ENCODE measurements at places on chromosomes 2 and 18.
A peak's percentile ranks its signal among the peaks of the same experiment; 100 is the strongest.

GRCh38 chr2:180559038-180559437, 421.4 kb upstream of the UBE2E3 start:
- DNase-seq, result no peak

- DNase-seq, result no peak
Measured at GRCh38 chr2:40721595-40721994, 269.7 kb upstream of the SLC8A1 start.

DNA sequence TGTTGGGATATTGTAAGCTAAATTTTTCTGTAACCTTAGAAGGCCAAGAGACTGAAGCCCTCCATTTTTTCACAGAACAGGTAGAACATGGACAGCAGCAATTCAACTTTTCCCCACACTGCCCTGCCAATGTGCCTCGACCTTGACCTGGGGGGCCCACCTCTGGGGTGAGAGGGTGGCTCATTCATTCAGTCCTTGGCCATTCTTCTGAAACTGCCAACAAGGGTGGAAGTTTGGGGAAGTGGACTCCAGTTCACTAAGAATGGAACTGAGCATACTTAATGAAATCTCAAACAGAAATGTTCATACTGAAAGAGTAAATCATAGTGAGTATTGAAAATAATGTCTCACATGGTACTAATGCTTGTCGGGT, 1.1 kb downstream of the EEF1B2 start:
- DNase-seq, result no peak

- no peak for DNase-seq
Measured at GRCh38 chr2:57965219-57965618, 81.4 kb upstream of the VRK2 start.

DNA sequence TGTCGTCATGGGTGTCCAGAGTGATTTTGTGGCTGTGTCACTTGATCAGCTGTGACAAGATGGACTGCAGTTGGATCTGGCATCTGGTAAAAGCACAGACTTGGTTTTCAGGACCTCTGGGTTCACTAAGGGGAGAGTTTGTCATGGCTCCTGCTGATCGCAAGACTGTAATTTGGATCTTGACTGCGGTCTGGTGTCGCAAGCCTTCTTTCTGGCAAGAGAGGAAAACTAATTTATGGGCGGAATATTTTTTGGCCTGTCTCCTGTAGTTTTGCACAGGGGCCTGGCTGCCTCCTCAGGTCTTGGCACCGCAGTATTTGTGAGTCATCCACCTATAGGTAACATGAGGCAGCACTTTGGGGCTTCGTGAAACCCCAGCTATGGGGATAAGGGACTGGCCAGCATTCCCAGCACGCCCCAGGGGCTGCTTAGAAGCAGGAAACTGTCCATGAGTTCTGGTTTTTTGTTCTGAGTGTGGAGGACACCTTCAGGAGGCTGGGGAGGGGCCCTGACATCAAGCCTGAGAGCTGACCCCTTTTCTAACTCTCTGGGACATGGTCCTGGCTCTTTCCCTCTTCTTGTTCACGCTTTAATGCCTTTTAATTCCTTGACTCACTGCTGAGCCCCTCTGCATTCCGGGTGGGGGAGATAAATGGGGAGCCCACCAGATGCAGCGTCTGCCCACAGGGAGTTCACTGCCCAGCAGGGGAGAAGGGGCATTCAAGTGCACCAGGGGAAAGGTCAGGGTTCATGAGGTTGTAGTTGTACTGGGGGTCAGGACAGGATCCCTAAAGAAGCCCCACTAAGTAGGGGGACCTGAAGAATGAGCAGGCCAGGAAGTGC, 12.2 kb downstream of the SH3BP4 start:
- DNase-seq, result peak; percentile 73

GRCh38 chr2:98748292-98749065, 17.5 kb upstream of the MGAT4A start:
- no peak for DNase-seq

- DNase-seq, result peak; percentile 41
Measured at GRCh38 chr2:195343942-195344530, 313.0 kb upstream of the SLC39A10 start.

DNA sequence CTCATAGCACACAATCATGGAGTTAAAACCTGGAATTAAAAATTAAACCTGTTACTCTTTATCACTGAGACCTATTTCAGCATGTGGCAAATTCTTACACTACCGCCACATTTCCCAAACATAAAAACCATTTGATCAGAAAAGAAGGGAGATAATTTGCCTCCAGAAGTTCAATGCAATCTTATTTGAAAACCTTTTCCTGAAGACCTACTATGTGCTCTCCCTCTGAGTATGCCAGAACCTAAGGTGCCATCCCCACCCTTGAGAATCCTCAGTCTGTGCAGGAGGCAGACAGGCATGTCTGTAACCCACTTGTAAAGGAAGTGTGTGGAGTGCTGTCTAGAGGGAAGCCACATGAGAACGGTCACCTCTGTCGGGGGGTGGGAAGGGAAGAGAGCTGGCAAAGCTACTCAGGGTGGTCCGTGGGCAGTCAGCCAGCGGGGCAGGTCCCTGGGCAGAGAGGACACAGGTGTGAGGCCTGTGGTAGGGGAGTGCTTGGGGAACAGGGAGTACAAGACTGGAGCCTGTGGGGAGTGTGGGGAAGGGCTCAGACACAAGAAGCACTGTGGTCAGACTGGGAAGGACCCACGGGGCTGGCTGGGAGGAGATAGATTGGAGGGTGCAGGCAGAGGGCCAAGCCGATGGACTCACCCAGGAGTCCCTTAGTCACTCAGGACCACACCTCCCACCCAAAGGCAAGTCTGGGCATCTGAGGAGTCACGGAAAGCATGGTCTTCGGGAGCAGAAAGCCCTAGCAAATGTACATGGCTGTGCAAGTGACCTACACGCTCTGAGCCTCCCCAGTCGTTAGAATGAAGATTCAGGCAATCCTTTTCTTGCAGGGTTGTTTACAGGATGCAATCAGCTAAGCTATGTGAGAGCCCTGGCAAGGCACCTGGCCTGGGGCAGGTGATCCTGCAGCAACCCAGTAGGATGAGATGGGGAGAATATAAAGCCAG, 22.8 kb downstream of the CRACDL start:
- no peak for DNase-seq

DNA sequence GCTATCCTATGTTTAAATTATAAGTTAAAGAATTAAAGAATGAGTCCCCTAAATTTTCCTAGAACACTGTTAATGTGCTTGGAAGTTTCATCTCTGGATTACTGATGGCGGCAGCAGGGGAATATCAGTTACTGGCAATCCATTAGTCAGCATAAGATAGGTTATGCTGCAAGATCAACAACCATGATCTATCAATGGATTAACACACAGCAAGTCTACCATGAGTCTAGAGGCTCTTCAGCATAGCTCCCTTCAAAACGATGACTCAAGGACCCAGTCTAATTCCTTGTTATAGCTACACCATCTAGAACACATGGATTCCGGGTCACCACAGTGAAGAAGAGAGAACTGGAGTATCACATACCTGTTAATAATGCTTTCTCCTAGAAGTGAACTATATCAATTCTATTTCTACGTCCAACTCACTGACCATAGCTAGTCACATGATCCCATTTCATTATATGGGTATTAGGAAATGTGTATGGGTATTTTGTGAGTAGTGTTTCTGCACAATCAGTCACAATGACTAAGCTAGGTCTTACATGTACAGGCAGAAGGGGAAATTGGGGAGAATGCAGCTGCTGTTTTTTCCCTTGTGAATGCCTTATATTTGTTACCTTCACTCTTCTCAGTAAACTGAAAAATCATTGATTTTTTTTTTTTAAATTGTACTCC, 108.3 kb upstream of the MAPRE2 start:
- DNase-seq, result no peak

DNA sequence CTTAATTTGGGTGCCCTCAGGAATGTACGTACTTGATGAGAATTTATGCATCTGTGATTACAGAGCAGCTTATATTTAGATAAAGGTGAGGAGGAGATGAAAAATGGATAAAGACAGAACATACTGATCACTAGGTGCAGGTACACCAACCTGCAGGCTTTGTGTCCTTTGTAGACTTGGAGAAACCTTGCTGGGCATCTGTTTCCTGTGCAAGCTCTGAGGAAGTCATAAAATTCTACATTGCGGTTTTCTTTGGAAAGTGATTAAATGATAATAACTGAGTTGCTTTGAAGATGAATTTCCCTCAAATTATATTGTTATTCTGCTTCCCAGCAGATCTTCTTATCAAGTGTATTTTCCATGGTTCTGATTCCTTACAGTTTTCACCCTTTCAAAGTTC, 7.7 kb downstream of the RAB27B start:
- DNase-seq, result no peak

GRCh38 chr2:99708231-99708630, 218.4 kb upstream of the REV1 start:
- DNase-seq, result no peak

DNA sequence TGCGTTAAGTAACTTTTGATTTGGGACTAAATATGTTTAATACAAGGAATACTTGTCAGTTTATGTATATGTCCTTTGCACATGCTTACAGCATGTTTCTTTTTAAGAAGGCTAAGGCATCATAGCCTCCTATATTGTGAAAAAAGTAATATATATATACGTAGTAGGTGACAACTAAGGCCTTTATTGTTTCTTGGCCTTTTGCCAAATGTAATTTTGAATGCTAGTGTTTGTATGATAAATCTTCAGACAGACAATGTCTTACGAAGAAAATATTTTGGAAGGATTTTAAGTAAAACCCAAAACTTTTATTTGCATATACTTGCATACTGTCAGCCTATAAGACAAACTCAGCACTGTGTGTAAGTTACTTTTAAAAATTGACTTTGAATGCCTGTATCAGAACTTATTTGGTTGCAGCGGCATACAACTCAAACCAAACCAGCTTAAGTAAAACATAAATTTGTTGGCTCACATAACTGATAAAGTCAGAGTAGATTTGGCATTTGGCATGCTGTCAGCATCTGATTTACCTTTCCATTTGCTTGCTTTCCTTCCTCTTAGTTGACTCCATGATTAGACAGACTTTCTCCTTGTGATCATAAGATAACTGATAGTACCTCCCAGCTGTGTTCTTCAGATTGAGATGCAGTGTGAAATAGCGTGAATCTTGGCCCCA, 24.4 kb downstream of the UBE2E3 start:
- no peak for DNase-seq

- DNase-seq, result no peak
Measured at GRCh38 chr2:136178941-136179601, 61.1 kb upstream of the CXCR4 start.

GRCh38 chr18:25454270-25454659, 102.3 kb upstream of the ZNF521 start:
- no peak for DNase-seq

DNA sequence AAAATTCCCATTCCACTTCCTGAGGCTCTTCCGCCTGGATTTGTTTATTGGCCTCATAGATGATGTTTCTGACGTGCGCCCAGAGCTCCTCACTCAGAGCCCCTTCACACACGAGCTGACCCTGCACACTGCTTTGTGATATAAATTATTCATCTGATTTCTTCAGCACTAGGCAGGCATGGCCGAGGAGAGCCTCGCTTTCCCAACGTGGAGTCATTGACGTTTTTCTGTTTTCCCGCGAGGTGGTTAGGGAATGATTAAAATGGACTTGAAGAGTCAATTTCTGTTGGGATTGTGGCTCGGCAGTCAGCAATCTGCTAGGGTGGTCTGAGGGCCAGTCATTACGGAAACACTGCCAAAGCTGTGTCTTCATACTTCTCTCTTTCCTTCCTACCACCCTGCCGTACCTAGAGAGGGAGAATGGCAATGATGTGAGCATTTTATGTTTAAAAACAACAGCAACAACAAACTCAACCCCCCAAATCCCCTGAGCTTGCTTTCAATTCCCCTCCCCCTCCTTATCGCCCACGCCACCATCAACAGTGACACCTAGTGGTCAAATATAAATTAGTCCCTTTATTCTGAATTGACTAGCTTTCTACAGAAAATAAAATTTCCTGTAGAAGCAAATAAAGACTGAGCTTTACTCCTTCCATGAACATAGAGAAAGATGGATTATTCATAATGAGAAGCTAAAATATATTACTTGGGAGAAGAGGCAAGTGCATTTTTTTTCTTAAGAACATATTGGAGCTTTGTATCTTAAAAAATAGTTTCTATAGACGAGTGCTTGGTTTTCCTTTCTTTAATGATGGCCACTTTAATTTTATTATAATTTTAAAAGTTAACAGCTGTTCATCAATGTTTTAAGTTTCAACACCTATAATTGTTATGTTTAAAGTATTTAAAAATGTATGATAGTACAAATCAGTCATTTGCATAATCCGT, 285.1 kb downstream of the MTX2 start:
- peak; percentile 34 for DNase-seq

DNA sequence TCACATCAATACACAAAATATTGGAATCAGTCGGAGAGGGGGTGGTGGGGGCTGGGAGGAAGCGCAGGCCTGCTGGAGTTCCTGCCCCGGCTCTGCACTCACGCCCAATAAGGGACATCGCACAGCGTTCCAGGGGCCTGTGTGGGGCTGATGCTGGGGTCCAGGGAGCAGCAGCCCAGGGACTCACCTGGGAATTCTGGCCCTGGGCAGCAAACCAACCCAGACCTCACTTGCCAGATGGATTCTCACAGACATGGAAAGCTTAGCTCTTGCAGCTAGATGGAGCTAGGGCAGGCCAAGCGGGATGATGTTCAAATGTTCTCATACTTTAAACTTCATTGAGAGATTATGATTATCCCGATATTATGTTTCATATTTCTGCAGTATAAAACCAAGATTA, 266.6 kb upstream of the TANK start:
- no peak for DNase-seq

DNA sequence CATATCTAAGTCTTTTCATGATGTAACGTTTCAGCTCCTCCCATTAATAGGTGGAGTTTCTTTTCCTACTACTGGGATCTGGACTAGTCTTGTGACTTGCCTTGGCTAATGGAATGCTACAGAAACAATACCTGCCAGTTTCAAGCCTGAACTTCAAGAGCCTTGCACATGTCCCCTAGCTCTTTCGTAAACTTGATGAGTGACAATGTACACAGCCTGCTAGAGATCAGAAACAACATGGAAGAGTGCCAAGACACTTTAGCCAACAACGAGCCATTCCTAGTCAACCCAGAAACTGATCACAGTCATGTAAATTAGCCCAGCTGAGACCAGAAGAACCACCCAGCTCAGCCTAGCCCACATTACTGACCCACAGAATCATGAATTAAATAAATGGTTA, 24.8 kb upstream of the STK39 start:
- DNase-seq, result no peak

DNA sequence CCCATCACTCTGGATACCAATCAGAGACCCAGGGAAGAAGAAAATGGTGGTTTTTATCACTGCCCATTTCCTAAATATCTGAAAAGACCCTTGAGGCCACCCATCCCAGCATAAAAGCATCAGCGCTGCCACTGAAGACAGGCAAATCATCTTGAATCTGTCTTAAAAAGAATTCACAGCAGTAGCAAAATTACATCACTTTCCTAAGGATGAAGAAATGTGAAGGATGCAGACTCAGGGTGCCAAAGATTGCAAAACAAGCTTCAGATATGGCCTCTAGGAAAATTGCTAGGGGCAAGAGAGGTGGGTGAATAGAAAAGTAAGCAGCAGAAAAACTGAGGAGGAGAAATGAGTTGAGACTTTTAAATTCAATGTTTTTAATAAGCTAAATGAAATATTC, 70.0 kb downstream of the SLC25A12 start:
- peak; percentile 63 for DNase-seq

Measured in fibroblast of gingiva (primary cell).